ENCODE measurements at places on chromosomes 2 and 18.

DNA sequence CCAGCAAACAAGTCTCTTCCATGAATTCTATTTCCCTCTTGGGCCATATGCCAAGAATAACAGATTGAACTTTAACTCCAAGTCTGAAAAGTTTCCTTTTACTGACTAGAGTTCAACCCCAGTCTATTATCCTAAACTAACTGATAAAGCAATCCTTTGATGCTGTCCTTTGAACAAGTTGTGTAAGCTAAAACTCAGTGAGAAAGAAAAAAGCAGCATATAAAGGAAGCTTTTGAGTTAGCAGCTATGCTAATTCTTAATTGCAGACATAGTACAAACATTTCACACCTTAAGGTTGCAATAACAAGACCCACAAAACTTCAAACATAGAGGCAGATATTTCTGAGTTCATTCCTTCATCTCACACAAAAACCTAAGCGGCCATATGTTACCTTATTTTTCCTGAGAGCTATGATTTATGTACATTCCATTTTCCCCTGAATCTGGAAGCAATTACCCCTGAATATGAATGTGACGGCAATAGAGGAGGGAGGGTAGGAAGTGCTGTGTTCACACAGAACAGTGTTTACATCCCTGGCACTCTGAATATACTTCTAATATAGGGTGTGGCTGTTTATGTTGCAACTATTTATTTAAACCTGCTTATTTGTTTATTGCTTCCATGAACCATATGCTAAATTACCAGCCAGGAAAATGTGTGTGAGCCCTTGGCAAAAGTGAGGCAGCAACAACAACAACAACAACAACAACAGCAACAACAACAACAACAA, 180.6 kb downstream of the IRS1 start:
- no peak for DNase-seq

DNA sequence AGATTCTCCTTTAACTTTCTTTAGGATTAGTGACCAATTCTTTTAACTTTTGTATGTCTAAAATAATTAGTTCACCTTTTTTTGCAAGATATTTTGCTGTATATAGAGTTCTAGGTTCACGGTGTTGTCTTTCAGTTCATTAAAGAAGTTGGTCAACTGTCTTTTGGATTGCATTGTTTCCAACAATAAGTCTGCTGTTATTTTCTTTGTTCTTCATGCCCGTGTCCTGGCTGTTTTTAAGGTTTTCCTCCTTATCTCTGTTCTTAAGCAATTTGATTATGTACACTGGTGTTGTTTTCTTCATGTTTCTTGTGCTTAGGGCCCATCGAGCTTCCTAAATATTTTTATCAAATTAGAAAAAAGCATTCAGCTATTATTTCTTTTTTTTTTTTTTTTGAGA, 54.4 kb downstream of the LBH start:
- no peak for DNase-seq

GRCh38 chr2:224594840-224595239, 9.7 kb upstream of the CUL3 start:
- no peak for DNase-seq

- no peak for DNase-seq
These were observed 17.6 kb downstream of the VSNL1 start for GRCh38 chr2:17558053-17558452.

- peak; percentile 96 for DNase-seq
These were observed at the start of gene ZFAND2B for GRCh38 chr2:219206328-219207133. ZFAND2B (plus strand) TSS chr2:219206782; CDS start chr2:219206988, 206 bp downstream.

DNA sequence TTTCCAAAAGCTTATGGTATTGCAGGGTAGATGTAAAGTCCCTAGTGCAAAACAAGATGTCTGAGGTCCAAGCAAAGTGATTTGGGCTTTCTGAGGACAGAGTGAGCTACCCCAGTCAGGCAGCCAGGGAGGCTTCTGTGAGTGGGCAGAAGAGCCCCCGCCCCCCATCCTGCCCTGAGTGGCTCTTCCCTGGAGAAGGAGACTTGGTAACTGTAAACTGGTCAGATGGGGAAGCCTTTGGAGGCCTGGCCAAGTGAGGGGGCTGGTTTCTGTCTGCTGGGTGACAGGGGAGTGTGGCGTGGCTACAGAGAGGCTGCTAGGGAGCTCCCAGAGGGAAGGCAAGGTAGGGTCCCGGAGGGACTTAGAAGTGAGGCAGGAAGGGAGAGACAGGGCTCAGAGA, 181.3 kb upstream of the HAAO start:
- DNase-seq, result no peak

- no peak for DNase-seq
These were observed 10.6 kb downstream of the DGUOK start for GRCh38 chr2:73937103-73937885.

DNA sequence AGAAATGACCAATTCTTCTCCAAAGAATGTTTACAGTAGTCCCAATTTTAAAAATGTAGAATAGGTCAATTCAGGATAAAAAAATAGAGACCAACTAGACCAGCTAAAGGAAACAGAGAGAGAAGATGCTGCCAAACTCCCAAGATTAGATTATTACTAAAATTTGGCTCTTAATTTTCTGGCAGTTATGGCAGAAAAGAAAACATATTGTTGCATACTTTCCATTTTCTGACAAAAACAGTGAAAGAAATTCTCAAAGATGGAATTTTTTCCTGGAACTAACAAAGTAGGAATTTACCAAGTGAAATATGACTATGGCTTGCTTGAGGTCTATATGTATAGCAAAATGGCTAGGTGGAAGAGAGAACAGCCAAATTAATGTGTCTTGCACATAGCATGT, 138.3 kb upstream of the STK17B start:
- no peak for DNase-seq

GRCh38 chr2:105514576-105514975, 115.7 kb upstream of the FHL2 start:
- DNase-seq, result no peak

DNA sequence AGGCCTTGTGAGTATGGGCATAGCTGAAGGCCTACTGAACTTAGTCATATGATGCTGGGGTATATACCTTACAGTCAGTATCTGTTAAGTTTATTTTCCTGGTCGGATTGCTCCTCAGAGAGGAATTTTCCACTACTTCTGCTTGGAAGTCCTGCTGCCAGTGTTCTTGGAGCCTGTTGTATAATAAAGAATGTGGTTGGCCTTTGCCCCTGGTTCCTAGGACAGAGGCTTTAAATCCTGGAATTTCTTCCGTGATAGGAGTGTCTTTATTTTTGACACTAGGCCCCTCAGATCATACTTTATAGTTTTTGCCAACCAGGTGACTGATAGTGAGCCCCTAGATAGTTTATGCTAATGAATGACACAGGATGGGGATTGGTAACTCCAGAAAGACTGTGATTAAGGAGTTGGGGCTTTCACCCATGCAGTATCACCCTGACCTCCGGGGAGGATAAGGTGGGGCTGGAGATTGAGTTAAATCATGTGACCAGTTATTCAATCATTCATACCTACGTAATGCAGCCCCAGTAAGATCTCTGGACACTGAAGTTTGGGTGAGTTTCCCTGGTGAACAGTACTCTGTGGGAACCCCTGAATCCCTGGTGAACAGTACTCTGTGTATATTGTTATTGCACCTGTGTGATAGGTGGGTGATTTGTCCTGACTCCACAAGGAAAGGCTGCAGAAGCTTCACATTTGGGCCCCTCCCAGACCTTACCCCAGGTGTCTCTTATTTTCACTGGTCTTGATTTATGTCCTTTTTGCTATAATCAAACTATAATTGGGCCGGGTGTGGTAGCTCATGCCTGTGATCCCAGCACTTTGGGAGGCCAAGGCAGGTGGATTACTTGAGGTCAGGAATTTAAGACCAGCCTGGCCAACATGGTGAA, 56.9 kb downstream of the COMMD1 start:
- DNase-seq, result no peak

DNA sequence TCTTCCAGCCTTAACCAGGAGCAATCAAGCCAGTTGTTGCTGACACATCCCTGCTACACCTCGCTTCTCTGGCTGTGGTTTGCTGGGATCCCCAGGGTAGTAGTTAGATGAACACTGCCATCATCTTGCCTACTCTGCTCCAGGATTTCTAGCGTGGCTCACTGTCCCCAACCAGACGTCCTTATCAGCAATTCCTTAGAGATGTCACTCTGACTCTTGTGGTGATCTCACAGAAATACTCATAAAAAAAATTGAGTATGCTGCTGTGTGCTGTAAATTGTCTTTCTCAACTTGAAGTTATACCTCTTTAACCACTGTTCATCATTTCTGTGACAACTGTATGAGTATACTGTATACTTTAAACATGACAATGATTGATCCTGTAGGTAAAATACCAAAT, 63.2 kb downstream of the PLCL1 start:
- DNase-seq, result no peak

DNA sequence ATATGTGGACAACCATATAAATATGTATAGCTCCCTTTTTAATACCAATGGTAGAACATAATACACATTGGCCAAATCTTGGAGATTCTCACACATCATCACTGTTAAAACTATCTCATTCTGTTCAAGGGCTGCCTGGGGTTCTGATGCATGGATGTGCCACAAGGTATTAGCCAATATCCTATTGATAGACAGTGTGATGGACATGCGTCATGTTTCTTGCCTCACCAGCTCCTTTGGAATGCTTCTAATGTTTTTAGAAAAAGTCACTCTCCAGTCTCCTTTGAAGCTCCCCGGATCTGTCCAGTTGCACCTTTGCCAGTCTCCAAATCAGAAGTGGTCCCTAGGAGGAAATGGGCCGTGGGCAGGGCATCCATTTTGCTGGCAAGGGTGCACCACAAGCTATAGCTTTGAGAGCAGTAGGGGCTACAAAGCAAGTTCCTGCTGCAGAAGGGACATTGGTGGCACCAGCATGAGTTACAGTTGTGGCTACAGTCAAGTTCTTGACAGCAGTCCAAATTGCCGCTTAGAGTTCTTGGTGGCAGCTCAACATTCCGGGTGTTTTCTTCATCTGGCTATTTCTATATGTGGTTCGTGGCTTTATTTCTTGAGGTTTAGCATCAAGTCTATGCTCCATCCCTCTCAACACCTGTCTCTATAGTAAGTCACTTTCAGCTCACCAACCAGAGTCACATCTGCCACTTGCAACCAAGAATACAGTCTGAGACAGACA, 25.1 kb upstream of the ATRAID start:
- DNase-seq, result no peak

DNA sequence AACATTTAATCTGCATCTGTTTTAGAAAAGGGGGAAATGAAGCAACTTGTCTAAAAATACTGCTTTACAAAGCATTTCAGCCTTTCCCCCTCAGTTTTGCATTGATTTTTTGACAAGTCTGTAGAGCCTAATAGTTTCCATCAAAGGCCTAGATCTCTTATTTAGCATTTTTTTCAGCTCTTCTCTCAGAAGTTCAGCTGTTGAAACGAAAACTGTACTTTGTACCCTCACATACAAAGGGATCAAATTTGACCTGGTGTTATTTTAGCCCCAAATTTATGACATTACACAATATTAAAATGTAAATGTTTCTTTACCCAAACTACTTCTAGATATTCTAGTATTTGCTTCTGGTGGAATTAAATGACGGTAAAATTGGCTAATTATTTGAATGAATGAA, 13.0 kb downstream of the YPEL5 start:
- DNase-seq, result no peak

DNA sequence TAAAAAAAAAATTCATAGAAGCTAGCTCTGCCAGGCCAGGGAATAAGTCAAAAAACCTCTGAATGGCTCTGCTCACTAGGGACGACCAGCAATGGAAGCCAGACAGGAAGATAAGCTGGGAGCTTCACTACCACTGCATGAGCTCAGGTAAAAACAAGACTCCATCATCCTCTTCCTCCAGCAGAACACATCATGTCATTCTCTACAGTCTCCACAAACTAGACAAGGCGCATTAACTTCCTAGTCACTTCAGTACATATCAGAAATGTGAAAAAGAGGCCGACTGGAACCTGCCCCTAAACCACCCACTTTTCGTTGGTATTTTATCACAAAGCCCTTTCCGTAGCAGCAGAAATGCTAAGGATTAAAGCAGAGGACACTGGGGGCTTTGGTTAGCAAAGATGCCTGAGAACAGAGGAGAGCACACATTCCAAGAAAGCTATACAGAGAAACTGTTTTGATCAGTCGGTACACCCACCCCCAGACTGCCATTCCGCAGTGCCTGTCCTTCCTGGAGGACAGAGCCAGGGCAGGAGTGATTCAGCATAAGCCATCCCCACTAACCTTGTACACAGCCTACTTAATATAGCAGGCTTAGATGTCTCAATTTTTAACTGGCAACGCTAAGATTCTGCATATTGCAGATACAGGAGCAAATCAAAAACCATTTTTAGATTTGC, 53.4 kb downstream of the AAK1 start:
- no peak for DNase-seq

- DNase-seq, result no peak
These were observed 59.1 kb downstream of the GREB1 start for GRCh38 chr2:11592671-11593574.

GRCh38 chr2:102268510-102269199, 42.7 kb upstream of the IL1RL1 start:
- no peak for DNase-seq

- no peak for DNase-seq
These were observed 53.5 kb downstream of the RASGRP3 start for GRCh38 chr2:33529771-33530481.

- DNase-seq, result no peak
These were observed 753.6 kb upstream of the GCFC2 start for GRCh38 chr2:76464310-76464709.

DNA sequence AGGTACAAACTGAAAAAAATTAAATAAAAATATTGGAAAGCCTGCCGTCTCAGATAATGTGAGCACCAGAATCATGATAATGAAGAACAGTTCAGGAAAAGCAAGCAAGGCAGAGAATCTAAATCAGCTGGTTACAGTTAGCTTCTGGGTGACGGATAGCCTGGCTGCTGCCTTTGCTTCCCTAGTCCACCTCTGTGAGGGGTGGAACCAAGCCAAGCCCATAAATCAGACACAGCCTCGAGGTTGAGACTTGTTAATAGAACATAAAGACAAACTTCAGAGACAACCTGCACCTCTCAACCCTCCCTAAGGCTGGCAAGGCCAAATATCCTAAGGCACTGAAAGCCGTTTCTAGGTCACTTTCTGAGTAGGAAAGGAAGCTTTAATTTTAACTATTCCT, 334.7 kb upstream of the SLC39A10 start:
- DNase-seq, result no peak

DNA sequence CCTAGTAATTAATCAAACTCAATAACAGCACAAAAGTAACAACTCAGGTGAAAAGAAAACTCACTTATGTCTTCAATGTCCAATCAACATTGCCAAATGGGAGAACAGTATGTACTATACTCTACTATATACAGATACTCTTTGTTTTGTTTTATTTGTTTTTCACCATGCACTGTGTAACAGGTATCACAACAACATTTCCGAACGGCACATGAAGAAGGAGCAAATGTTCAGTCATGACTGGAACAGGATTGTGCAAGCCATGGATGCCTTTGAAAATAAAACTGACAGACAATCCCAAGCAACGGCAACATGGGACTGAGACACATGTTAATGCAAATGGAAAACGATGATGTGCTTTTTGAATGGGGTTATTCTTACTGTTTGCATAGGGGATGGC, 334.9 kb upstream of the THUMPD2 start:
- no peak for DNase-seq

DNA sequence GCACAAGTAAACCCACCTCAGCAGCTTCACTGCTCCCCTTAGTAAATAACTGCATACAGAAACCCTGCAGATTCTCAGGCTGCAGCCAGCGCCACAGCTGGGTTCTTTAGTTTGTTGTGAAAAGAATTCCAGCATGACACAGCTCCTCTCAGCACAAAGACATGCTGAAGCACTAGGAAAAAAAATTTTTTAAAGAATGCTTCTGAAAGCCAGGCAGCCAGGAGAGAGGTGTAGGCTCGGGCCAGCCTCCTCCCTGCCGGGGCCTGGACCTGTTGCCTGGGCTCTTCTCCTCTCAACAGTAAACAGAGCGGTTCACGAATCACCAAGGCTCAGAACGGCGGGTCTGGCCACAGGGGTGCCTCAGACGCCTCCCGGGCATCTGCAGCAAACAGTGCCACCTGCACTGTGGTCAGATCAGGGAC, 95.7 kb upstream of the POU3F3 start:
- DNase-seq, result no peak

All from T-helper 2 cell treated with Interferon-gamma antibody and Interleukin-4, amounts not matched to agents 5 μg/mL and 100 μg/mL, for 36 hours (primary cell).